HCT116 (cell line): ENCODE measurements at places on chromosomes 3 and 15. TPM values are rescaled to one million over a fixed set of nuclear protein-coding genes. Genes with fewer than 3 reads are reported as not detected.

DNA sequence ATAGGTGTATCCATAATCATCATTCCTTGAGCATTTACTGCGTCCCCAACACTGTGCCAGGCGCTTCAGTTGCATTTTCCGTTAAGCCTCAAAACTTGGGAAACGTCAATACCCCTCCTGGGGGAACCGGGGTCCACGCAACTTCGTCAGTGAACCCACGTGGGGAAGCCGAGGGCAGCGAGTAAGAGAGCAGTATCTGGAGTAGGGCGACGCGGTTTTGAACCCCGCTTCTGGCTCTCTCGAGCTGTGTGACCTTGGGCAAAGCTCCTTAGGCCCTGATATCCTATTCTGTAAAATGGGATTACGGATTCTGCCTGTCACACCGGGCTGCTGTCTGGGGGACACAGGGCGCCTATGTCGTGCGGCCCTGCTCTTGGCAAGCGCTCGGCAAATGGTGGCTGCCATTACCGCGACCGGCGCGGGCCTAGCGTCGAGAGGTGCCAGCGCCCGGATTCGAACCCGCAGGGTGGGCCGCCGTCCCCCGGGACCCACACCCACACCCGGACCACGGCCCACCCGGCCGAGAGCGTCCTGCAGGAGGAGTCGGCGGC is 590 bp downstream of the POLG start:
- peak overlapping the region; percentile 92 for H3K4me3 ChIP-seq
- no peaks in the 10 kb centered on the region for H3K27me3 ChIP-seq
- peaks cover 29% of the 10 kb centered on the region for H3K36me3 ChIP-seq
- peak overlapping the region; percentile 85 for H3K27ac ChIP-seq
- peaks cover 25% of the 10 kb centered on the region for H3K4me1 ChIP-seq

The LDHAL6B gene
- total RNA-seq: not detected

DNA sequence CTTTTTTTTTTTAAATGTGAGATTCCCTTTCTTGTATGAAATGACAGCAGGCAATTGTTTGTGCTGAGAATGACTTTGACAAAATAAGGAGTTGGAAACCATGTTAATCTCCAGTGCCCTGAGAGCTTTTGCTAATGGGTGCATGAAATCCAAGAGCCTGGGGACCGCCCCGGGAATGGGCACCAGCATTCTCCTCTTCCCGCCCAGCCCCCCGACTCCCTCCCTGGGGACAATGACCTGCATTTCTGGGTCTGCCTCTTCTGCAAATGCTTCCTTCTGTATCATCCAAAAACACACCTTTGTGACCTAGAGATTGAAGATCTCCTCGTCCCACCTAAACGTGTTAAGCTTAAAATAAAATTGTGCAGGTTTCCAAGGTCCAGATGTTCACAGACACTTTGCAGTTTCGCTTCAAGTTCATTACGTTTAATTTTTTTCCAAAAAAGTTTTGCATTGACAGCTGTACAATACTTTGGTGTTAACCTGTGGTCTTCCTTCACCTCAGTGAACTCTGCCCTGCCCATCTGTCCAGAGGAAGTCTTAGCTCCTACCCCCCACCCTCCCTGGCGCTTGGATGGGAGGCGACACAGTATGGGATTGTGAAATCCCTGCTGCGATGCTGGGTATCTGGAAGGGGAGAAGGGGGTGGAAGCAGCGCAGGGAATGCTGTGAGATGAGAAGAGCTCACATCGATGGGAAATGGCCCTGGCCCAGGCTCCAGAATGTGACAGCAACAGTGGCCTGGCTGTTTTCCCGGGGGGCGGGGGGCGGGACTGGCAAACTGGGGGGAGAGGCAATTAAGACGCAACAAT is 50.1 kb downstream of the TLE3 start:
- H3K4me1 ChIP-seq: no peaks in the 10 kb centered on the region
- H3K27me3 ChIP-seq: no peaks in the 10 kb centered on the region
- H3K4me3 ChIP-seq: no peak overlapping the region
- H3K27ac ChIP-seq: no peak overlapping the region
- no peak for DNase-seq

The GPR149 gene
- not detected for total RNA-seq

DNA sequence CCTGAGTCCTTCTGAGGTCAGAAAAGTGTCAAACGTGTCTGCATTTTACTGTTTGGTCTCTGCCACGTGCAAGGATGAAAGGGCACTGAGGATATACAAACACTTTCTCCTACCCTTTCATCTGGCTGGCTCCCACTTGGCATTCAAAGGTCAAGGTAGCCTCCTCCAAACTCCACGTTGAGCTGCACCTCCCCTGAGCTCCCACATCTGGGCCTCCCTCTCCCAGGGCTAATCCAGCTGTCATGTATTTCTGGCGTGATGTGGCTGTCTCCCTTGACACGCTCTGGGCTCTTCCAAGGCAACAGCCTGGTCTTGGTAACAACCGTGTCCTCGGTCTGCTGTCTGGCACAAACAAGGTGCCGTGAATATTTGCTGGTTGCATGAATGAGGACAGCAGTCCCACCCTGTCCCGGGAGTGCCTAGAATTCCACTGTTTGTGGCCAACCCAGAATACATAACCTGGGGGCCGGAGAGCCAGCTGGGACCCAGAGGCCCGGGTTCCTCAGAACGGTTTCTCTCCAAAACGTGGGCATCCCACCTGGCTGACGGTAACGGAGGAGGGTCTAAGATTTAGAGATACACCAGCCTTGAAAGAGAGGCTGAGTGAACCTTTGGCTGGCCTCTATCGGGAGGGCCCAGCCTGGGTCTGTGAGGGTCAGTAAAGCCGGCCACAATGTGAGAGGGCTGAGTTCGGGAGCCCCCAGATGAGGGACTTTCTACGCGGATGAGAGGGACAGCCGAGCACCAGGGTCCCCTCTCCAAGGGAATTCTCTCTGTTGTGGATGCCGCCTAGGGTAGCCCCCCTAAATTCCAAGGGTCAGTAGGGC is 767 bp downstream of the GLT8D1 start:
- H3K4me1 ChIP-seq: peaks cover 12% of the 10 kb centered on the region
- peak overlapping the region; percentile 96 for H3K27ac ChIP-seq
- H3K36me3 ChIP-seq: peaks cover 10% of the 10 kb centered on the region
- H3K4me3 ChIP-seq: peak overlapping the region; percentile 96

The TGM5 gene
- total RNA-seq: not detected

The PRR23A gene
- not detected for total RNA-seq

The OXTR gene
- total RNA-seq: 1.3 TPM

The SUCNR1 gene
- 0.17 TPM for total RNA-seq

- no peak overlapping the region for H3K4me3 ChIP-seq
- H3K36me3 ChIP-seq: peaks cover 9% of the 10 kb centered on the region; the same call in 1 of the 2 replicates
- H3K4me1 ChIP-seq: no peaks in the 10 kb centered on the region
- no peak for DNase-seq
- no peak overlapping the region for H3K27ac ChIP-seq
Measured at GRCh38 chr15:29799859-29800258, 22.4 kb downstream of the TJP1 start.

- H3K4me1 ChIP-seq: no peaks in the 10 kb centered on the region
- H3K4me3 ChIP-seq: peak within 1 kb of the TSS; percentile 27
- H3K27me3 ChIP-seq: peaks cover 6% of the 10 kb centered on the region
- no peak for DNase-seq
- no peaks in the 10 kb centered on the region for H3K36me3 ChIP-seq
Measured at GRCh38 chr3:123448536-123449101, at the start of gene ADCY5. TSS of gene ADCY5 (minus strand) at chr3:123449090. CDS start at chr3:123448545, 545 bp downstream.

The PTX3 gene
- 0.37 TPM for total RNA-seq

GRCh38 chr15:71202712-71203111 is 87.4 kb downstream of the THSD4 start:
- no peaks in the 10 kb centered on the region for H3K27me3 ChIP-seq
- no peaks in the 10 kb centered on the region for H3K36me3 ChIP-seq
- no peak overlapping the region for H3K27ac ChIP-seq
- H3K4me3 ChIP-seq: no peak overlapping the region
- H3K4me1 ChIP-seq: no peaks in the 10 kb centered on the region

The GHRL gene
- total RNA-seq: not detected

- no peak for DNase-seq
- no peak overlapping the region for H3K4me3 ChIP-seq
- H3K27me3 ChIP-seq: no peaks in the 10 kb centered on the region
- H3K27ac ChIP-seq: no peak overlapping the region
- no peaks in the 10 kb centered on the region for H3K4me1 ChIP-seq
- H3K36me3 ChIP-seq: no peaks in the 10 kb centered on the region
Measured at GRCh38 chr3:56069766-56070165, 398.5 kb downstream of the ERC2 start.

DNA sequence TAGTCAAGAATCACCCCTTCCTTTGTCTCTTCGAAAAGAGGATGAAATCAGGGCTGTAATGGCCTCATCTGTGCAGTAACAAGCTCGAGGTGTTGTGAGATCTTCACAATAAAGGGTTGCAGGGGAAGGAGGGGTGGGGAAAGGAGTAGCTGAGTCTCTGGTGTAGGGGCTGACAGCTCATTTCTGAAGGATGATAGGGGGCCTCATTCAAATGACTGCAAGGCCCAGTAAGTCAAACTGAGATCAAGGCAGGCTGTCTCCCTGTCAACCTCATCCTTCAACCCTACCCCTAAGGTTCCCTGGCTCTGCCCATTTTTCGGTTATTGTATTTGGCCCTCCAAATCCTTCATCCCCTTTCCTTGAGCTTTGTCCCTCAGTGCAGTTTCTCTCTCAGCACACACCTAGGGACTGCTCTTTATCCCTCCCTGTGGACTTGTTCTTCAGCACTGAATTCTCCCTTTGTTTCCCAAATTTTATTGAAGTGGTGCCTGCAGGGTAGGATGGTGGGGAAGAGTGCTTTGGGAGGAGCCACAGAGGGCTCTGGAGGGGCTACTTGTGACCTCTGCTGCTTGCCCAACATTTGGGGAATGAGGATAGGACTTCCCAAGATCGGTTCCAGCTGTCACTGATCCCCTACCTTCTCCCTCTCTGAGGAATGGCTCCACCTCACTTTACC is 38.1 kb downstream of the ZNF589 start:
- H3K36me3 ChIP-seq: no peaks in the 10 kb centered on the region; the same call in 1 of the 2 replicates
- no peaks in the 10 kb centered on the region for H3K27me3 ChIP-seq
- DNase-seq: no peak
- no peaks in the 10 kb centered on the region for H3K4me1 ChIP-seq
- H3K4me3 ChIP-seq: no peak overlapping the region
- no peak overlapping the region for H3K27ac ChIP-seq

- H3K4me1 ChIP-seq: peaks cover 5% of the 10 kb centered on the region; the same call in 1 of the 2 replicates
- no peaks in the 10 kb centered on the region for H3K27me3 ChIP-seq
- no peak overlapping the region for H3K27ac ChIP-seq
- DNase-seq: no peak
Measured at GRCh38 chr3:119562307-119562961, 3.0 kb upstream of the CD80 start.

The IL17RC gene
- 17.6 TPM for total RNA-seq

- peak within 1 kb of the TSS; percentile 94 for H3K4me3 ChIP-seq
- DNase-seq: peak; percentile 94
- H3K27me3 ChIP-seq: no peaks in the 10 kb centered on the region
- H3K27ac ChIP-seq: peak within 1 kb of the TSS; percentile 74
Measured at GRCh38 chr15:65869126-65869953, at the start of gene RAB11A. TSS of gene RAB11A (plus strand) at chr15:65869491. CDS start at chr15:65869586, 95 bp downstream.

The DNAH1 gene
- 5.5 TPM for total RNA-seq

DNA sequence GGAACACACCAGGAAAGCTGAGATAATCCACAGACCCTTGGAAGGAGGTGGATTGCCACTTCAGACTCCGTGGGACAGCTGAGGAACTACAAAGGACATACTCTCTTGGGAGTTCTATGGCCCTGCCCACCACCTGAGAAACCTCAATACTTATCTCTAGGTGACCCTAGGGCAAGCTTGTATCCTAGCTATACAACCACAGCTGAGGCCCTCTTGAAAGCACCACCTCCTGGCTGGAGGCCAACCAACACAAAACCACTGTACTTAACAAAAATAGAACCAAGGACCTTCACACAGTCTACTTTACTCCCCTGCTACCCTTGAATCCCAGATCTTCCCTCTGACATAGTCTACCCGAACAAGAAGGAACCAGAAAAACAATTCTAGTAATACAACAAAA is 60.7 kb upstream of the TRIM42 start:
- H3K4me1 ChIP-seq: no peaks in the 10 kb centered on the region
- H3K36me3 ChIP-seq: no peaks in the 10 kb centered on the region
- 0 out of 2 replicates have a peak, but pooled peaks cover 4% of the 10 kb centered on the region for H3K27me3 ChIP-seq
- DNase-seq: no peak
- no peak overlapping the region for H3K27ac ChIP-seq
- no peak overlapping the region for H3K4me3 ChIP-seq

The TUSC7 gene
- total RNA-seq: not detected

The PPM1L gene
- 13.2 TPM for total RNA-seq

The DAG1 gene
- total RNA-seq: 99.9 TPM

DNA sequence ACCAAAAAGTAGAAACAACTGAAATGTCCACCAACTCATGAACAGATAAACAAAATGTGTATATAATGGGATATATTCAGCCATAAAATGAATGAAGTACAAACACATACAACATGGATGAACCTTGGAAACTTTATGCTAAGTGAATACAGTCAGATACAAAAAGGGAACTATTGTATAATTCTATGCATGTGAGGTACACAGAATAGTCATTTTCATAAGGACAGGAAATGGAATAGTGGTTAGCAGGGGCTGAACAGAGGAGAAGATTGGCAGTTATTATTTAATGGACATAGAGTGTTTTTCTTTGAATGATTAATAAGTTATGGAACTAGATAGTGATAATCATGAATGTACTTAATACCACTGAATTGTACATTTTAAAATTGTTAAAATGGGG is 20.0 kb upstream of the TRANK1 start:
- H3K27ac ChIP-seq: no peak overlapping the region
- H3K4me3 ChIP-seq: no peak overlapping the region
- no peak for DNase-seq
- H3K4me1 ChIP-seq: peaks cover 10% of the 10 kb centered on the region
- H3K27me3 ChIP-seq: no peaks in the 10 kb centered on the region
- H3K36me3 ChIP-seq: no peaks in the 10 kb centered on the region

DNA sequence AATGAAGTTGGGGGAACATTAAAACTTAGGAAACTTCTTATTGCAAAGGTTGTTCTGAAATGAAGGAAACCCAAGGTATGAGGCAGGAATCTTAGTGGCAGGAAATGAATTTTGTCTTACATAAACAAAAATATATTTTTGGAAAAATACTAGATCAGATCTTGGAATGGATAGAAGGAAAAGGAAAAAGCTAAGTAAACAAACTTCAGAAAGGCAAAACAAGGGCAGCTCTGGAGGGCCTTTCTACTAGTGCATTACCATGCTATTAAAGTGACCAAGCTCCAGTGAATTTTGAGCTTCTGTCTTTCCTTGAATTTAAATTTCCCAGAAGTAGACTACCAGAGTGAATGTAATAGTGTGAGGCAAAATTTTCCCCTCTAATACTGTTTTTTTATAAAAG is 13.6 kb downstream of the ARL6 start:
- no peaks in the 10 kb centered on the region for H3K27me3 ChIP-seq
- no peaks in the 10 kb centered on the region for H3K36me3 ChIP-seq
- no peaks in the 10 kb centered on the region for H3K4me1 ChIP-seq
- no peak overlapping the region for H3K27ac ChIP-seq
- no peak overlapping the region for H3K4me3 ChIP-seq

DNA sequence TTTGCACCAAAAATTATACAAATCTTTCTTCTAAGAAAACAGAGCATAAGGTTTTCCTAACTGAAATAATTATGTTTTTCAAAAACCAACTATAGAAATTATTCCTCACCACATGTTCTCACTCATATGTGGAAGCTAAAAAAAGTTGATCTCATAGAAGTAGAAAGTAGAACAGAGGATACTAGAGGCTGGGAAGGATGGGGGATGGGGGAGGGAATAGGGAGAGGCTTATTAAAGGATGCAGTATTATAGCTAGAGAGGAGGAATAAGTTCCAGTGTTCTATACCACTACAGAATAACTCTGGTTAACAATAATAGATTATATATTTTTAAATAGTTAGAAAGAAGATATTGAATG is 12.7 kb upstream of the TMEM212 start:
- no peak for DNase-seq
- no peaks in the 10 kb centered on the region for H3K36me3 ChIP-seq
- no peak overlapping the region for H3K27ac ChIP-seq
- H3K27me3 ChIP-seq: no peaks in the 10 kb centered on the region
- H3K4me3 ChIP-seq: no peak overlapping the region
- H3K4me1 ChIP-seq: peaks cover 8% of the 10 kb centered on the region
